Stimulated activated CD8-positive, alpha-beta memory T cell treated with anti-CD3 and anti-CD28 coated beads, Interleukin-7, amount 100 ng/mL, for 1 hour (primary cell): ENCODE measurements at places on chromosomes 2 and 18.

GRCh38 chr18:59141294-59142068 lies 1.8 kb downstream of the SEC11C start:
- DNase-seq: no peak

DNA sequence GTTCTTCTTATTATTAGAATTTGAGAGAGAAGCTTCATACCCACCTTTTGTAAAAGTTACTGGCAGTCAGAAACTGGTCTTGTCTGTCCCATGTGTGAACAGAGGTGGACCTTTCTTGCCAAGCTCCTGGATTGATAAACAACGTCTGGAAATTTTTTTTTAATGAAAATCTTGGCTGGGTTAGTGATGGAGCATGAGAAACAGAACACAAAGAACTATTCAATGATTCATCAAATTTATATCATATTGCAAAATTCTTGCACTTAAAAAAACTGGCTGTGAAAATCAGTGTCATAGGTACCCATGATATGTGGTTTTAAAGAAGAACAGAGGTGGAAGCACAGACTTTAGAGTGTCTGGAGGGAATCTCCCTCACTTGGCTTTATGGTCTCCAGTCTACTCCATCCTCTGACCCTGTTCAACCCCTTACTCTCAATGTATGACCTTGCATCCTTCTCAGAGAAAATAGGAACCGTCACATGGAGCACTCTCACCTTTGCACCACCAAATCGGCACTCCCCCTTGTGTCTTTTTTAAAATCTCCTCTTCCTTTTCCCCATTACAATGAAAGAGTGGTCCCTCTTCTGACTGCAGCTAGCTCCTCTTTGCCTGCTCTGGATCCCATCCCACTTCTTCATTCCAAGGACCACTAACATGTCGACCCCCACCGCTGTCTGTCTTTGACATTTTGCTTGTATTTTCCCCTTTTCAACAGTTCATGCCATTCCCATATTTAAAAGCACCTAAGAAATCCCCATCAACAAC lies 58.2 kb downstream of the COPS8 start:
- no peak for DNase-seq

GRCh38 chr2:61253136-61253535 lies 91.1 kb downstream of the C2orf74 start:
- DNase-seq: no peak

- DNase-seq: no peak
These were observed 15.4 kb upstream of the RMC1 start for GRCh38 chr18:23487738-23488570.

DNA sequence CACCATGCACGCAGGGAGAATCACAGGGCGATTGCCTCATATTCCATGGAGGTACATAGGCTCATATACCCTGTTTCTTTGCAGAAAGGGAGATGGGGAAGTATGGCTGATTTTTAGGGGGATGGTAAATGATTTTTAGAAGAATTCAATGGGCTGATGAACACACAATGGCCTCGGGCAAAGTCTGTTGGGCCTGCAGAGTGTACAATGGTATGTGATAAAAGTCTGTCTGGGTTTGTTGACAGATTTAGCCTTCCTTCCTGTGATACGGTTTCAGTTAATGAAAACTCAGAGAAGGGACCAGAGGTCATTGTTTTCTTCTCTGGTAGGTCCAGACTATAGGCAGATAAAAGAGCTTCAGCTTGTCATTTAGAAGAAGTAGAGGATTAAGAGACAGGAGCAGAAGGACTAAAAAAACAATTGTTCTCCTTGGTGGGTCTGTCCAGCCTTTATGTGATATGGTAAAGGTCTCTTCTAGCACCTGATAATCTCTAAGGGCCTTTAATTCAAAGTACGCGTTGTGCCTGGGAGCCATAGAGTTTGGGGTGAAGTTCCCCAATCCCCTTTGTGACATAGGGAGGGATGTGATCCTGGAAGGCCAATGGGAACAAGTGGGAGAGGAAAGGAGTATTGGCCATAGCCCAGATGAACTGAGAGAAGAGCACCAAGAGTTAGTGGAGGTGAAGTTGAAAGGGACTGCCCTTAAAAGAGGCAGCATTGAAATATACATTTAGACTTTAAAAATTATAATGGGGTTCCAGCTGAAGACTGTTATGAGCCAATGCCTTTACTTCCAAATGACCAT lies 107.5 kb upstream of the SERPINE2 start:
- no peak for DNase-seq

- DNase-seq: no peak
These were observed 18.7 kb downstream of the DPP10 start for GRCh38 chr2:114461116-114461515.

GRCh38 chr2:42196403-42197267 lies 27.5 kb downstream of the EML4 start:
- no peak for DNase-seq
